Activated CD4-positive, alpha-beta T cell treated with anti-CD3 and anti-CD28 coated beads for 24 hours (primary cell): ENCODE measurements at places on chromosomes 11 and 22.

DNA sequence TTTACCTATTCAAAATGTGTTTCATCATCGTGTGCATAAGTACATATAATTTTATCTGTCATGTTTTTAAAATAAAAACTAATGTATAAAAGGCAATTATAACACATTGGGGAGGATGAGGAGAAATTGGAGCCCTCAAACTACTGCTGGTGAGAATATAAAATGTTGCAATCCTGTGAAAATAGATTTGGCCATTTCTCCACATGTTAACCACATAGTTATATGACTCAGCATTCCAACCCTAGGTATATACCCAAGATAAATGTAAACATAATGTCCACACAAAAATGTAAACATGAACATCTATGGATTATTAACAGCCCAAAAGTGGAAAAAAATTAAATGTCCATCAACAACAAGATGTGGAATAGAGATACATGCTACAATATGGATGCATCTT is 928.0 kb upstream of the FAT3 start:
- DNase-seq, result no peak

DNA sequence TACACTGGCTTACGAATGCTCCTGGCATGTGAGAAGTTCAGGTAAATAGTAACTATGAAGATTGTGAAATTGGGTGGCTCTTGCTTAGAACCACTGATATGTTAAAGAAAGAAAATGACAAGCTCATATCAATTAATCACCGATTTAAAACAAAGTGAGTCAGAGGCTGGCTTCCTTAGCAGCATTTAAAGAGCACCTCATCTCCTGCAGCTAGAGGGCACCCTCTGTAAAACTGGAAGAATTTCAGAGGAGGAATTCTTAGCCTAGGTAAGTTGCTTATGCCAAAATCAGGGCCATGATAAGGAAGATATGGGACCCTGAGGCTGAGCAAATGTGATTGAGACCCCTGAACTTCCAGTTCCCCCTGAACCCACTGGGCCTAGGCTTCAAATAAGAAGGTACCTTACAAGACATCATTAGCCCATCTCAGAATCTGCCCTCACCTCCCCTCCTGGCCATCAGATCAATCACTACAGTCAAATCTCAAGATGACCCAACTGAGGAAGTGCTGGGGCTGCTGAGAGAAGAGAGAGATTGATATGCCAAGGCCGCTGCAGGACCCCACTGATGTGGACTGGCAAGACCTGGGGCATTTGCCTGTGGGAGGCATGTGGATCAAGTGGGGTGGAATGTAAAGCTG is 8.6 kb upstream of the CD3E start:
- DNase-seq, result no peak

DNA sequence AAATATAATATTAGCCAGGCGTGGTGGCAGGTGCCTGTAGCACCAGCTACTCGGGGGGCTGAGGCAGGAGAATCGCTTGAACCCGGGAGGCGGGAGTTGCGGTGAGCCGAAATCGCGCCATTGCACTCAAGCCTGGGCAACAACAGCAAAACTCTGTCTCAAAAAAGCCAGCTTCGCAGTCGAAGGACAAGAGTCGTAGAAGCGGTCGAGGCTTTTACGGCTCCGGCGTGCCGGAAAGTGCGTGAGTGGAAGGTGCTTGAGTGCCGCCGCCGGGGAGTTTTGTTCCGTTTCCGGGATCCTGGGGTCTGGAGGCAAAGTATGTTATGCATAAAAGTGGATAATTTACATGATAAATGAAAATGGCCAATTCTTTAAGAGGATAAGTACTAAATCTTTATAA is 43.6 kb downstream of the SYN3 start:
- DNase-seq, result no peak

GRCh38 chr11:98194611-98195010 is 826.1 kb upstream of the CNTN5 start:
- DNase-seq, result no peak

DNA sequence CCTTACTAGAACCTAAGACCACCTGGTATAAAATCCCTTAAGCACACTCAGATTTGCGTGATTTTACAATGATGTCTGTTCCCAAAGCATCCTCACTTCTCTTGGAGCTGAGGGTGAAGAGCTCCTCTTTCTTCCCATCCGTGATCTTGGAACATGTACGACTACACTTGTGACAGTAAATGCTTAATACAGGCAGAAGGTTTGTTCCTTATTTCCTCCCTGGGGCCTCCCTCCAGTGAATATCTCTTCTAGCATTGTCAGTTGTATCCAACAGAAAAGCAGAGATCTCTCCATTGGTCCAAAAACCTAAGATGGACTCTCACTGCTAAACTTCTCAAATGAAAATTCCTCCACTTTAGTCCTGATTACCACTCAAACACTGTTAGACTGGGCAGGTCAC is 103.6 kb upstream of the VPREB1 start:
- DNase-seq, result no peak

DNA sequence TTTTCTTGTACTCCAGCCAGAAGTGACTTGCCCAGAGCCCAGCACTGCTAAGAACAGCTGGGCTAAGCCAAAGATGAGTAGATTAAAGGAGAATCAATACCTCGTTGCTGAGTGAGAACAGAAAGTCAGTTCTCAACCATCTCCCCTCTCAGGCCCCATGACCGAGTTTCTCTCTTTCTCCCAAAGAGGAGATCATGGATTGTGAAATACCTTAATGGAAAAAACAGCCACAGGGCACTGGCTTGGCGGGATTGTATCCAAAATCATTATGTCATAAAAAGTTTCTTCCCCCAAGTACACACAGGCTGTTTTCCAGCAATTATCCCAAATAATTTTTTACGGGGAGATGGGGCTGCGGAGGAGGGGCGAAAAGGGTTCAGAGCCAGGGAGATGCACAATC is 111.8 kb upstream of the TMEM45B start:
- no peak for DNase-seq

DNA sequence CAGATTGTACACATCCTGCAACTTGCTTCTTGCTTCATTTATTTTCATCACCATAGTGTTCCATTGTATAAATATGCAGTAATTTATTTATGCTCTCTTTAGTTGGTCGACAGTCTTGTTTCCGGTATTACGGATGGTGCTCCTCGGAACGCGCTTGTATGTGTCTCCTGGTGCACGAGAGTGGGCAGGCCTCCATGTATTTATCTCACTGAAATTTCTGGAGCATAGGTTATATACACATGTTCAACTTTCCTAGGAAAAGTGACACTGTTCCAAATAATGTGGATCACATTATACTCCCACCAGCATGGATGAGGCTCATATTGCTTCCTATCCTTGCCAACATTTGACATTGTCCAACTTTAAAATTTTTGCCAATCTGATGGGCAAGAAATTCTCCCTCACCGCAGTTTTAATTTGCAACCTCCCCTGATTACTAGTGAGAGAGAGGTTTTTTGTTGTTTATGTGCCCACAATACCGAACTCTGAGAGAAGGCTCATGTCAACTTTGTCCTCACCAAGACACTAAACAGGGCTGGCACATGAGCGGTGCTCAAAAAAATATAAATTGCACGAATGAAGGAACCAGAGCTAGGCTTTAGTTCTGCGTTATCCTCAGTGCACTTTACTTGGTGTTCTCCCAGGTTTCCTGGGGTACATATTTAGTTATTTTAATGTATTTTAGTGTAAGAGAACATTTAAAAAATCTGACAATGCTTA is 3.8 kb downstream of the CSNK2A3 start:
- no peak for DNase-seq

- no peak for DNase-seq
Measured at GRCh38 chr11:58629857-58630256, 7.4 kb downstream of the CNTF start.

DNA sequence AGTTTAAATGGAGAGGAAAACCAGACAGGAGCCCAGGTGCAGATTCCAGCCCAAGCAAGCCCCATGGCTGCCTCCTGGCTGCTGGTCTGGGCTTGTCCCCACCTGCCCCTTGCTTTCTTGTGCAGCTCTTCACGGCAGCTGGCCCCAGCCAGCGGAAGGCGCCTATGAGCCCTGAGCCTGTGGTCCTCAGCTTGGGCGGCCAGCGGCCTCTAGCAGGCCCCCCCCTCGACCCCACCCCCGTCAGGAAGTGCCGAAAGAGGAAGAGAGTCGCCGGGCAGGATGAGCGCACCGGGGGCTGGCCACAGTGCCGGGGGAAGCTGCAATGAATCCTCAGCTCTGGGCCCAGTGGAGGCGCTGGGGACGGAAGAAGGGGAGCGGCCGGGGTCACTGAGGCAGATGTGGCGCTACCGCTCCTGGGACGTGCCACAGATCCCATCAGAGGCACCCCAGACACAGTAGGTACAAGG is 2.1 kb upstream of the DGKZ start:
- no peak for DNase-seq

DNA sequence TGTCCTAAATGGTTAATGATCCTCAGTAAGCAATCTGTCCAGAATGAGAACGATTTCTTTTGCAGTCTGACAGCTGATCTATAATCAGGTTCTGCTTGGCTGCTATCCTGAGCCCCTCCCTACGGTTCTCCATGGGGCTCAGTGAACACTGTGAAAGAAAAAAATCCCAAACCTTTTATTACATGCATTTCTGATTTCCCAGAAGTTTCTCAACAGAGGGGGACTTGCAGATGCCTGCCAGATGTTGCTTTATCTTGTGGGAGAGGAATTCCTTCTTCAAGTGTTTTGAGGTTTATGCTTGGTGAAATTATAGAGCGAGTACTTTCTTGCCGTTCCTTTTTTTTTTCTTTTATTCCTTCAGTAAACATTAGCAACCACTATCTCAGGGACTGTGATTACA is 531.9 kb upstream of the ISX start:
- no peak for DNase-seq

GRCh38 chr22:30296833-30297232 is 7.5 kb upstream of the CASTOR1 start:
- no peak for DNase-seq

- DNase-seq, result no peak
Measured at GRCh38 chr11:36411202-36411640, 98.9 kb downstream of the TRAF6 start.

DNA sequence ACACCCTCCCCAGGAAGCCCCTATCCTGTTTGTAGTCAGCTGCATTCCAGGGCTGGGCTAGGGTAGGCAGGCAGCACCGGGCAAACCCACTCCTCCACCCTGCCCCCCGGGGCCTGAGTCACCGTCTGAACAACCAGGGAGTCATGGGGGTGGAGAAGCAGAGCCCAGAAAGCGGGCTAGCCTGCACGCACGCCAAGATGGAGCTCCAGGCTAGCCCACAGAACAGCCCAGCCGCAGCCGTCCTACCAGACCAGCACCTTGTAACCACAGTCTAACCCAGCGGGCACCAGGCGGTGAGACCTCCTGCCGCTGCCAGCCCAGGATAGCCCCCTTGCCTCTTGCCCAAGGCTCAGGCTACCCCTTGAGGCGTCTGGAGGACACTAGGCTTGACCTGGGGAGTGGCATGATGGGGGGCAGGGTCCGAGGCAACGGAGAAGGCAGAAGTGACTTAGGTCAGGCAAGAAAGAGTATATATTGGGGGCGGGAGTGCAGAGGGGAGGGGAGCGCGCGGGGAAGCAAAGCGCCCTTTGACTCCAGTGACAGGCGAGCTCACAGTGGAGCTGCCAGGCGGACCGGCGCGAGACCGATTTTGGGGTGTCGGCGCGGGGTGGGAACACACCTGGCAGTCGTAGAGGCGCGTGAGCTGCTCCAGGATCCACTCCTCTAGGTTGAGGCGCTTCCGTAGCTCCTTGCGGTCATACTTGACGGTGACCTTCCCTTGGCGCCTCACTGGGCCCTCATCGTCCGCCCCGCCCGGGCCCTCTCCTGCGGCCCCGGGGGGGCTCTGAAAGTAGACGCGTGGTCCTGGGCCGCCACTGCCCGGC is 734 bp downstream of the PPP1R14B start:
- peak; percentile 74 for DNase-seq

DNA sequence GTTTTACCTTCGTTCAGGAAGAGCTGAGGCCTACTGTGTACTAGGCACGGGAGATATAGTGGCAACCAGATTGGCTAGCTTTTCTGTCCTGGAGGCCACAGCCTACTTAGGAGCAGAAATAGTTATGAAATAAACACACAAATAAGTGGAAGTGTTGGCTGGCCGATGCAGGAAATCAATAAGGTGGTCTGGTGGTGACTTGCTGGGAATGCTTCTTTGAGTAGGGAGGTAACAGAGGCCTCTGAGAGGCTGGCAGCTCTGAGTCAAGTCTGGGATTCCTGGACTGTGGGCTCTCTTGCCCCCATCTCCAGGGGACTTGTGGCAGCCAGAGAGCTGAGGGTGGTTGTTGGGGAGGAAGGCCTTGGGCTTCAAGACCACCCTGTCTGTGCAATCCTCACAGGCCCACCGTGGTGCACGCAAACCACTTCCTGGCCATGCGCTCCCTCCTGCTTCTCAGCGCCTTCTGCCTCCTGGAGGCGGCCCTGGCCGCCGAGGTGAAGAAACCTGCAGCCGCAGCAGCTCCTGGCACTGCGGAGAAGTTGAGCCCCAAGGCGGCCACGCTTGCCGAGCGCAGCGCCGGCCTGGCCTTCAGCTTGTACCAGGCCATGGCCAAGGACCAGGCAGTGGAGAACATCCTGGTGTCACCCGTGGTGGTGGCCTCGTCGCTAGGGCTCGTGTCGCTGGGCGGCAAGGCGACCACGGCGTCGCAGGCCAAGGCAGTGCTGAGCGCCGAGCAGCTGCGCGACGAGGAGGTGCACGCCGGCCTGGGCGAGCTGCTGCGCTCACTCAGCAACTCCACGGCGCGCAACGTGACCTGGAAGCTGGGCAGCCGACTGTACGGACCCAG is 4.1 kb downstream of the SERPINH1 start:
- DNase-seq, result no peak

GRCh38 chr11:129331217-129331616 is 44.4 kb upstream of the BARX2 start:
- DNase-seq, result no peak

DNA sequence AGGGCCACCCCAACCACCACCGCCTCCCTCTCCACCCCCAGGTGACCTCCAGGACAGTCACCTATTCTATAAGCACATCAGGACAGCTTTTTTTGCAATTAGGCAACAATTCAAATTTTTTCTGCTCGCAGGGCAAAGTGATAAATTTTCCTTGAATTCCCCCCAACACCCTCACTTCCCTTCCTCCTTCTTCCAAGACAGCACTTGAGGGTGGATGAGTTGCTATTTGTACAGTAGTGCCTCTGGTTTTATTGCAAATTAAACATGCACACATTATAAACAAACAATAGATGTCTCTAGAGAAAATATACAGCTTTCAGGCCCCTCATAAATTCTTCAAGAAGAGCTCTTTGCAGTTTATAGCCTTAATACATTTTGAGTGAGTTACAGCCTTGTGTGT is 80.9 kb upstream of the USP47 start:
- DNase-seq, result no peak

GRCh38 chr11:32792948-32793475 is 1.4 kb downstream of the CCDC73 start:
- peak; percentile 62 for DNase-seq

GRCh38 chr11:126339863-126340434 is 15.5 kb upstream of the ST3GAL4 start:
- no peak for DNase-seq

DNA sequence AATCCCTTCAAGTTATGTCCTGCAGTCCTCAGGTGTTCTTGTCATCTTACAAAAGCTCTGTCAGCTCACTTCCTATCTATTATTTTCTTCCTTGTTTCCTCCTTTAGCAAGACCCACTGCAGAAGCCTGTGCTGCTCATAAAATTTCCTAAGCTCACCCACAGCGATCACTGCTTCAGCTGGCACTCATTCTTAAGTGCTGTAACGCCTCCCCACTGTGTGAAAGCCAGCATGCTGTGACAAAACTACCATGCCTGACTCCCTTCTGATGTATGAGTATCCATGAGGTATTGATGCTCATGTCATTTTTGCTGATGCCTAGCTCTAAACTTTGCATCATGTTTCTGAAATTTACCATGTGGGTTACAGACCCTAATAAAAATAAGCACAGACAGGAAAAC is 41.5 kb upstream of the CNTN5 start:
- DNase-seq, result no peak
